CD4-positive, alpha-beta memory T cell (primary cell): ENCODE measurements at places on chromosomes 16 and 17.

GRCh38 chr17:80594431-80595269 is 50.0 kb downstream of the RPTOR start:
- no peak for DNase-seq

GRCh38 chr17:68161644-68162428 is 86.0 kb upstream of the AMZ2 start:
- DNase-seq, result no peak

GRCh38 chr16:30372038-30372712 is 1.9 kb upstream of the TBC1D10B start:
- no peak for DNase-seq

GRCh38 chr17:68294196-68294555 is 2.9 kb downstream of the ARSG start:
- no peak for DNase-seq

DNA sequence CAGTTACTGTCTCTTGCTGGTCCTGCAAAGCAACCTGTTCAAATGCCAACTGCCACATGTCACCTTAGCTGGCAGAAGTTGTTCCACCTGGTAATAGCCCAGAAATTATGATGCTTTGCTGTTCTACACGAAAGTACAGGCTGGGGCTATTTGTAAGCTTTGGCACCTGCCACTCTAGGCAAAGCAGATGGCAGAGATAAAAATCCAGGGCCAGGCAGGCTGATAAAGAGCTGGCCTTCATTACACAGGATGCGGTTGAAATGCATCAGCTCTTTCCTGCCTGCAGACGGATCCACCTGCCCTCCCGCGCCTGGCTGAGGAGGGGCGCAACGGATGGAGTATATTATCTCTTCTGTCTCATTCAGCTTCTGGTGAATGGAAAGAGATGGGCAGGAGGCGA is 29.3 kb upstream of the KDM8 start:
- peak; percentile 75 for DNase-seq

GRCh38 chr17:48541577-48542113 is 3.3 kb downstream of the HOXB2 start:
- DNase-seq, result peak; percentile 43
